Hematopoietic multipotent progenitor cell (in vitro differentiated cells): ENCODE measurements at places on chromosomes 4 and X.

GRCh38 chr4:152815078-152815477, 35.3 kb downstream of the ARFIP1 start:
- DNase-seq = no peak

DNA sequence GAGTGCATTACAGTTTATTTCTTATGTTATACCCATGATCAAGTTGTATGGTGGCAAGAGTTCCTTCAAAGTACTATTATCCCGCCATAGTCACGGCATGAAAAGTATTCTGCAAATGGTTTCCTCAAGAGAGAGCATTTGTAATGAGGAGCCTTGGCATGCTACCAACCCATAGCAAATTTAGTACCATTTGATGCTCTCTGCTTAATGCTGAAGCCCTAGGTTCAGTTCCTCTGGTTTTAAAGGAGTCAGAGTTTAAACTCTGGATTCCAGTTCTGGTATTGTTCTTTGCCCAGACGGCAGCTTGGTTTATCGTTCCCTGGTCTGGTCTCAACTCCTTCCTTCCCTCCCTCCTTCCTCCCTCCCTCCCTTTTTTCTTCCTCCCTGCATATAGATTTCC, 371.3 kb downstream of the BMPR1B start:
- DNase-seq = no peak

DNA sequence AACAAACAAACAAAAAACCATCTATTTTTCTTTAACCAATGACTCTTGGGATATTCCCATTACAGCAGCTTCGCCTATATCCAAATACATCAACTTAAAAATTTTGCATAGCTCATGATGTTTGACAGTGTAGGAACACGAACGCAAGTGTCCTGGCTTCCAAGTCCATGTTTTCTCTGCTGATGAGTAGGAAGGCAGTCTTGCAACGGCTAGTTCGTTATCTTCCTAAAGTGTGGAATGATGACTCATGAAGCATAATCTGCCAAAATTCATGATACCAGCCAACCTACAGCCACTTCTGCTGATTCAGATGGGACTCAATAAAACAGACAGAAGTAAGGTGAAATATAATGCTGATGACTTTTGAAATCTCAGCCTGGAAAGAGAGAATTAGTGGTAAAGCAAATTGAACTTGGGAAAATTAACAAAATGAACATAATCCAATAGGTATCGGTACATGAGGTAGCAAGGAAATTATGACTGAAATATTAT, 6.4 kb upstream of the SEPTIN11 start:
- no peak for DNase-seq

DNA sequence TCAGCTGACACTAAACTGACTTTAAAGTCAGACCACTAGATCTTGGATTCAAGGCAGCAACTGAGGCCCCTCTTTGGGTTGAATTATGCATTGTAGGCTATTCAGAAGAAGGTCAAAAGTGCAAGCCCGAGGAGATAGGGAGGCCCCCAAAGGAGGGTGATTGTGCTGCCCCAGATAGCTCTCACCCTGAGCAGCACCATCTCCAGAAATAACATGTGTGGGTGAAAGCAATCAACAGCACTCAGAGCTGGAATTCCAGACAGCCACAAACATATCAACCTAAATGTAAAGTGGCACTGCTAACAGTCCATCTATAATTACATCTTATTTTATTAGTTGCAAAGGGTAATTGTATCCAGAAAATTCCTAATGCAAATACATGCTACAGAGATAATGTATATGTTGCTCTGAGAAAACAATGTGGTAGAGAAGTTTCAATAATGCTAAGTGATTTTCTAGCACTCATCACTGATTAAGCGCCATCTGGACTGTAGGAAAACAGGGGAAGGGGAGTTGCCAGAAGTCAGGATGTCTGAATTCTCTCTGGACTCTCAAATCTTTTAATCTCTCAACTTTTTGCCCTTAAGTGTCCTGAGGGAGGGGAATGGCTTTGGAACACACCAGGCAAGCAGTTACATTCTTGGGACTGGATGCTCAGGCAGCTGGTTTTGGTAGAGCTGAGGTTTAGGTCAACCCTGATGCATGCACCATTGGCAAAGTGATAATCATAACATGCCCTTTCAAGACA, 61.8 kb upstream of the SFRP2 start:
- DNase-seq = no peak
